ENCODE measurements at places on chromosomes 16 and 17.
A peak's percentile ranks its signal among the peaks of the same experiment; 100 is the strongest.

DNA sequence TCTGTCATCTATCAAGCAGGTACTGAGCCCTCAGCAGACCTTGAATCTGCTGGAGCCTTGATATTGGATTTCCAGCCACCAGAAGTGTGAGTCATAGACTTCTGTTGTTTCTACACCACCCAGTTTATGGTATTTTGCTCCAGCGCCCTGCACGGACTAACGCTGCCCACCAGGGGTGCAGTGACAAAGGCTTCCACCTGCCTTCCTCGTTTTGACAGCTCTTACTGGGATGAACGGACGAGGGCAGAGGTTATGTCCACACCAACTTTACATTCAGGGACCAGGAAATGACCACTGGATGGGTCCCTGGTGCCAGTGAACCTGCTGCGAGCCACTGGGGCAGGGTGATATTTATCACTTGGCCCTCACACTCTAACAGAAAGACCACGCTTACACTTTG lies 66.6 kb upstream of the CBX4 start:
- DNase-seq: no peak

DNA sequence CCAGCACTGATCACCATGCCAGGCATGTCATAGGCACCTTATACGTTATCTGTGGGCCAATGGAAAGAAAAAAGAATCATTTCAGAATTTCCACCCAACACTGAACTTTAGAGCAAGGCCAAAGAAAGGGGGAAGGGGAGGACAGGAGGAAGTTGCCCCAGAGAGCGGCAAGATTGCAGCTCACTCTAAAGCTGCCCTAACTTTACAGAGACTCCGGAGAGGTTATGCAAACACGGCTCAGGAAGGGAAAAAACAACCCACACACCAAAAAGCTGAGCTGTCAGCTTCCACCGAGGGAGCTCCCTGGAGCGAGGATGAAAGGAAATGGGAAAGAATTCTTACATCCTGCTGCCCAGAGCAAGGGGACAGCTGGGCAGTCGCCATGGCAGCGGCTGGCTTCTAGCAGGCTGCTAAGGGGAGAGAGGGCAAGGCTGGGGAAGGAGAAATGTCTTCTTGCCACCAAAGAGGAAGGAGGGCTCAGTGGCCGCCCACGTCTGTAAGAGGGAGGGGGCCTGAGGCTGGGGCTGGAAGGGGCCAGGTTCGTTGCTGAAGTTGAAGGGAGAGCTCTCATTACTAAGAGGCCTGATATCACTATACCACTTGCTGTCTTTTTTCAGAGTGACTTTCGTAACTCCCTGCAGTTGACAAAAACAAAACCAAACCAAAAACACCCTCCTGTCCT lies 18.2 kb downstream of the COTL1 start:
- DNase-seq: peak; percentile 93

DNA sequence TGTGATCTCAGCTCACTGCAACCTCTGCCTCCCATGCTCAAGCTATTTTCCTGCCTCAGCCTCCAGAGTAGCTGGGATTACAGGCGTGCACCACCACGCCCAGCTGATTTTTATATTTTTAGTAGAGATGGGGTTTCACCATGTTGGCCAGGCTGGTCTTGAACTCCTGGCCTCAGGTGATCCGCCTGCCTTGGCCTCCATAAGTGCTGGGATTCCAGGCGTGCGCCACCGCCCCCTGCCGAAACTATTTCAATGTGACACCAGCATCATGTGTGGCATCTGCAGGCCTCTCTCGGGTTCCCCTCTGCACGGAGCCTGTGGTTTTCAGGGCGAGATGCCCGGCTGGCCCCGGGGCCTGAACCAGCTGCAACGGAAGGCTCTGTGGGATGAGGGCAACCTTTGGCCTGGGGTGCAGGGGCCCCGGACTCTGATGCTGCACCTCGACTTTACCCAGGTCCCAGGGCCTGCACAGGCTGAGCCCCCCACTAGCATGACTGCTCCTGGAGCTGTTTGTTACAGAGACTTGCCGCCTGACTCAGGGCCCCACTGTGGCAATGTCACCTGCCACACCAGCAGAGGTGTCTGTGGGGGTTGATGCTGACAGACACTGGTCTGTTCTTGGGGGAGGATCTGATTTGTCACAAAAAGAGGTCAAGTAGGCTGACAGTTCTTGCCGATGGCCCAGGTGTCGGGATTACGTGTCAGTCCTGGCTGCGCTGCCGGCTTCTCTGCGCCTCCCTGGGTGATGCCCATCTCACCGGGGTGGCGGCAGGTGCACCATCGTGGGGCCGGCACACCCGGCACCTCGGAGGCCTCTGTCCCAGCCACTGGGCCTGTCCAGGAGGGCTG lies 8.6 kb upstream of the TEX19 start:
- DNase-seq: no peak

GRCh38 chr16:2420035-2420434 lies 9.2 kb upstream of the CCNF start:
- DNase-seq: no peak

GRCh38 chr16:19071811-19072777 lies 4.7 kb downstream of the COQ7 start:
- DNase-seq: peak; percentile 69

- DNase-seq: no peak
Measured at GRCh38 chr17:6657633-6658287, 6.2 kb downstream of the C17orf100 start.
